Fibroblast of gingiva (primary cell): ENCODE measurements at places on chromosomes 1 and 21.

DNA sequence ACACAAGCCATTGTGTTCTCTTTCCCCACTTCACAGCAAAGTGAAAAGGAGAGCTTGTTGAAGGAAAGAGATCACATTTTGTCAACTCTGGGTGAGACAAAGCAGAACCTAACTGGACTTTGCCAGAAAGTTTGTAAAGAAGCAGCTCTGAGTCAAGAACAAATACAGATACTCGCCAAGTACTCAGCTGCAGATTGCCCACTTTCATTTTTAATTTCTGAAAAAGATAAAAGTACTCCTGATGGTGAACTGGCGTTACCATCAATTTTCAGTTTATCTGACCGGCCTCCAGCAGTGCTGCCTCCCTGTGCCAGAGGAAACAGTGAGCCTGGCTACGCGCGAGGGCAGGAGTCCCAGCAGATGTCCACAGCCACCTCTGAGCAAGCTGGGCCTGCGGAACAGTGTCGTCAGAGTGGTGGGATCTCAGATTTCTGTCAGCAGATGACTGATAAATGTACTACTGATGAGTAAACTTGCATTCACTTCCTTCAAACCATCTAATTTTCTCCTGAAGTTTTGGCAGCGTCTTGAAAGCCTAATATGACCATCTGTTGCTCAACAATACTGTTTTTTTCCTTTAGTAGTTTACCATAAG is 43.7 kb downstream of the BACH1 start:
- peak; percentile 95 for DNase-seq

DNA sequence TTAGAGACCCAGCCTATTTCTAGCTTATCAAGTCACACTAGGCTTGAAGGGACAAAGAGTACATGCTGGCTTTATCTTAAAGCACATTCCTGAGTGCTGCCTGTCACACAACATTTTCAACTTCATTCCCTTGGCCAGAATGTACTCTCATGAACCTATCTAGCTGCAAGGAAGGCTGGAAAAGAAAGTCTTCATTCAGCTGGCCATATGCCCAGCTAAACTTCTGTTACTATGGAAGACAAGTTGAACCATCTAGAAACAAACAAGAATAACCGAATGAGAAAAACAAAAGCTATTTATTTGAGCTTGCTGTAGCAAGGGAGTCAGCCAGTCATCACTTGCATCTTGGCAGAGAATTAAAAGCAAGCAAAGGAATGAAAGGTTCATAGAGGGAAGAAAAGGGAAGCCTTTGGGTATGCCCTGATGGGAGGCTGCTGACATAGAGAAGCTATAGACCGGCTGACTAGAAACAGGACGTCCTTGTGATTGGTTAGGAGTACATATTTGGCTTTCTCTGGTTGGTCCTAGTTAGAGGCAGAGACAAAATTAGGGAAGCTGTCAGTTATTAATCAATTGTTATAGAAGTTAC is 108.4 kb downstream of the NEK7 start:
- DNase-seq = no peak

GRCh38 chr1:201359031-201359872 is 18.2 kb downstream of the TNNT2 start:
- DNase-seq = no peak

- no peak for DNase-seq
These were observed 541.0 kb upstream of the ZRANB2 start for GRCh38 chr1:71621785-71622184.

DNA sequence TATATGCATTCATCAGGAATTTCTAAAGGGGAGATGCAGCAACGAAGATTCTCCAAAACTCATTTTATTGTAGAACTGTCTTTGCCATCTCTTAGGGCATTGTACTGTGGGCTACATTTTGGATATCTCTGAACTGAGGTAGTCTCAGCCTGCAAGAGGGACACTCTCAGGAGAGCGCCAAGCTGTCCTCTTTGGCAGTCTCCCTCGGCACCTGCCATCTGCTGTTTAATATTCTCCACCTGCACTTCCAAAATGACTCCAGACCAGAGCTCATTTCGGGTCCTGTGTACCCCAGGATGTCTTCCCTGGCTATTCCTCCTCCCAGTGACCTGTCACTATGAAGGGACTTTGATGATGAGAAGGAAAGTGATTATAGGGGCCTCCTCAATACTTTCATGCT is 356.3 kb upstream of the C1orf174 start:
- DNase-seq = no peak

DNA sequence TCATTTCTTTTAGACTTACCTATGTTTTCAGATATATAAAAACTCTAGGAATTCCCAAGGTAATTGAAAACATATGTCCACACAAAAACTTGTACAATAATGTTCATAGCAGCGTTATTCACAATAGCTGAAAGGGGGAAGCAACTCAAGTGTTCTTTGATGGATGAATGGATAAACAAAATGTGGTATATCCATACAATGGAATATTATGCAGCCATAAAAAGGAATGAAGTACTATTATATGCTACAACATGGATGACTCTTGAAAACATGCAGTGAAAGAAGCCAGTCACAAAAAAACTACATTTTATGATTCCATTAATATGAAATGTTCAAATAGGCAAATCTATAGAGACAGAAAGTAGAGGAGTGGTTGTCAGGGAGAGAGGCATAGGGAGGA is 62.2 kb upstream of the WDR26 start:
- no peak for DNase-seq

DNA sequence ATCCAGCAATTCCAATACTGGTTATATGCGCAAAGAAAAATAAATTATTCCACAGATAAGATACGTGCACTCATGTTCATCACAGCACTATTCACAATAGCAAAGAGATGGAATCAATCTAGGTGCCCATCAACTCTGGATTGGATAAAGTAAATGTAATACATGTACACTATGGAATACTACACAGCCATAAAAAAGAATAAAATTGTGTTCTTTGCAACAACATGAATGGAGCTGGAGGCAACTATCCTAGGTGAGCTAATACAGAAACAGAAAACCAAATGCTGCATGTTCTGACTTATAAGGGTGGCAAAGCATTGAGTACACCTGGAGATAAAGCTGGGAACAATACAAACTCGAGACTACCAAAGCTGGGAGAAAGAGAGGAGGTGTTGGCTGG is 787.3 kb downstream of the KCNT2 start:
- DNase-seq = no peak

- no peak for DNase-seq
These were observed at the start of gene LAPTM5 for GRCh38 chr1:30757352-30758120. LAPTM5 (minus strand) TSS chr1:30757774; CDS start chr1:30757745, 29 bp downstream.

- no peak for DNase-seq
These were observed 206.2 kb downstream of the GREM2 start for GRCh38 chr1:240405751-240406150.

DNA sequence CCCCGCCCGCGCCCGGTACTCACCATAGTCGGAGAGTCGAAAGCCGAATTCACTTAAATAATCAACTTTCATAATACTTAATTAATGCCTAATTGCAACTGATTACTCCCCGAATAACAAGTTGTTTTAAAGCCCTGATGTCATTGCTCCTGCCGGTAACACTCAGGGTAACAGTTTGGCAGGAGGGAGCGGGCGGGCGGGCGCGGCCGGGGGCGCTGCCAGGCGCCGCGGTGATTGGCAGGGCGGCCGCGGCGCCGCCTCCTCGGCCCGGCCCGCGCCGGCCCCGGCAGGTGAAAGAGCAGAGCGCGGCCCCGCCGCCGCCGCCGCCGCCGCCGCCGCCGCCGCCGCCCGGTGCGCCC is 102.2 kb downstream of the CASZ1 start:
- DNase-seq = no peak

- no peak for DNase-seq
These were observed 39.3 kb downstream of the VWA5B1 start for GRCh38 chr1:20329793-20330542.

- no peak for DNase-seq
These were observed 128.3 kb downstream of the MACF1 start for GRCh38 chr1:39332828-39333227.

DNA sequence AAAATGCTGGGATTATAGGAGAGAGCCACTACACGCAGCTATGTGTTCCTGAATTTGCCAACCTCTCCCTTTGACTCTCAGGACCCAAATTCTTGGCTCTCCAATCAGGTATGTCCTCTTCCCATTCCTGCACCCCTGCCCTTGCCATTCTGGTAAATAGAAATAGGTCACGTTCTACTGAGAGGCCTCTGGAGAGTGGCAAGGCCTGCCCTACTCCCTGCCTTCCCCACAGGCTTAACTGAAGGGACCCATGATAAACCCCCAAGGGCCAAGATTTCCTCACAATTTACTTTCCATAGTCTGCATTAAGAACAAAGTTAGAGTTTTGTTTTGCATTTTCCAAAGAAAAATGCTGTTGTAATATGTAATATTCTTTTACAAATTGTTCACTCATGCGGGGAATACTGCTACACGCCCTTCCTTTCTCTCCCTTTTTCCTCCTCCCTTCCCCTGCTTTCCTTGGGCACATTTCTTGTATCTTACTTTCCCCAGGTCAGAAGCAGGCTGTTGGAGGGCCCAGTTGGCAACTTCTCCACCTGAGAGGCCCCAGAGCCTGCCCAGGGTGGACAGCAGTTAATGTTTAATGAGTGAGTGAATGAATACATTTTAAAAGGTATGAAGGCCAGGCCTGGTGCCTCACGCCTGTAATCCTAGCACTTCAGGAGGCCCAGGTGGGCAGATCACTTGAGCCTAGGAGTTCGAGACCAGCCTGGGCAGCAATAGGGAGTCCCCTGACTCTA is 33.9 kb upstream of the PUM1 start:
- no peak for DNase-seq

DNA sequence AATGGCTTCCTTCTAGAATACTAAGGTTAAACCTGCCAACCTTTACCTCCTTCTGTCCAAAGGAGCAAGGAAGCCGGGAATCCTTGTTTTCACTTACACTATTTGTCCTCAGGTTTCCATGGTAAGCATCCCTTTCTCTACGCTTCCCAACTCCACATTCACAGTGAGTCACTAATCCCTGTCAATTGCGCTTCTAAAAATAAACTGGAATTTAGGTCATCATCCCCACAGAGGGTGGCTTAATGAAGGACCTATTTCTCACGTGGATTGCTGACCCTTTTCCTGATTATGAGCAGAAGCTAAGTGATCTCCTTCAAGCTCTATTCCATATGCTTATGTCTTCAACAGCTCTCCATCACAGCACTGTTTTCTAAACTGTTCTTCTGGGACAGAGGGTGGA is 39.9 kb upstream of the ABCA4 start:
- peak; percentile 73 for DNase-seq

GRCh38 chr1:18828224-18828623 is 31.2 kb downstream of the TAS1R2 start:
- no peak for DNase-seq

GRCh38 chr1:45979074-45979777 is 153.2 kb downstream of the PIK3R3 start:
- no peak for DNase-seq

DNA sequence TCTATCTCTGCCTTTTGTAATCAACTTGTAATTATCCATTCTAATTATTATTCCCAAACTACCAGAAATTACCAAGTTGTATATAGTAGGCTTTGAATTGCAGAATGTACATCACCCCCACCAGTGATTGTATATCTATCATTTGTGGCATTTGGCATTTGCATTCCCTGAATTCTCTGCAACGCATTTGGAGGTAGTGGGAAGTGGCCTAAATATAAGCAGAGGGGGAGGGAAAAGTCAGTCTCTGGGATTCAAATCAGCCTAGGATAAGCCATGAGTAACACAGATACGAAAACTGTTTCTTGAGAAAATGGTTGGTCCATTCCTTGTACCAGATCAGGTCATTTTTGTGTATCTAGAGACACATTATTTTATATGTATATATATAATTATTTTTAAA is 20.7 kb downstream of the DDX20 start:
- DNase-seq = no peak

- DNase-seq = no peak
These were observed 17.7 kb upstream of the ZSCAN20 start for GRCh38 chr1:33454646-33455282.

GRCh38 chr1:153422450-153423068 is 6.2 kb downstream of the S100A7A start:
- peak; percentile 34 for DNase-seq

- peak; percentile 66 for DNase-seq
These were observed at the start of gene SCP2 for GRCh38 chr1:52927212-52928014. SCP2 (plus strand) TSS chr1:52927276; CDS start chr1:52927397, 121 bp downstream.

DNA sequence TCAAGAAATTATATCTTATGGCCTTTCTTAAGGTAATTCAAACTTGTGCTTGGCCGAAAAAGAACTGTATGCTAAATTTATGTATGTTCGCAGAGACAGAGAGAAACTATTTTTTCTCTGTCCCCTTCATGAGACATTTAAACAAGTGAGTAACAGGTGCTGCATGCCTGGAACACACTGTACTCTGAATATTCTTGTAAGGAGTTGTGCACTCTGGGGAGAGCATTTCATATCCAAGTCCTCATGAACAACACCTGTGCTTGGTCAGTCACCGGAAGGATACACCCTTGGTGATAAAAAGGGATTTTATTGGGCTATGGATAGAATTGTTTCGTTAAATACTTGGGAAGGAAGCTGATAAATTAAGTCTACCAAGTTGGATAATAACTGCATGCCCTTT is 220.8 kb upstream of the NRIP1 start:
- DNase-seq = no peak

- no peak for DNase-seq
These were observed 234.8 kb upstream of the FMN2 start for GRCh38 chr1:239856924-239857323.

GRCh38 chr1:51630393-51630792 is 13.5 kb downstream of the OSBPL9 start:
- DNase-seq = no peak

DNA sequence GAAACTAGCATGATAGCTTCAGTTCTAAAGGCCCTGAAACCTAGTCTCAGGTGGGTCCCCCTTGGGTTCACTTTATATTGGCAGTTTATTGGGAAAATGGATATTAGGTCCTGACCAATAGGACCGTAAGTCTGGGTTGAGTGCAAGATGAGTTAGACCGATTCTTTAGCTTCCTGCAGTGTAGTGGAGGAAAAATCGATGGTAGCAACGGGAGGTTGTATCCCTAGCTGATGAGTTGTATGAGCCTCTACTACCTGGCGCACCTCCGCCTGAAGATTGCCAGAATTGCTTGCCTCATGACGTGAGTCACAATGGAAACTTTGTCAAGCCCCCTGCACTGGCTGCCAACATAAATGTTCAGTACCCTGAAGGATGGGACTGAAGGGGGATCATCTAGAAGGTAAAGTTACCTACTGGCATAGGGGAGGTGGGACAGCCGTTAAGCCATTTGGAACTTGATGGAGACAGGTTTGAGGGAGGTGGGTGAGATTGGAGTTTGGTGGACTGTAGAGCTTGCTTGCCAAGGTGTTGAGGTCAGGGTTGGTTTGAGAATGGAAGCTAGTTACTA is 3.9 kb downstream of the RCC1 start:
- peak; percentile 24 for DNase-seq

DNA sequence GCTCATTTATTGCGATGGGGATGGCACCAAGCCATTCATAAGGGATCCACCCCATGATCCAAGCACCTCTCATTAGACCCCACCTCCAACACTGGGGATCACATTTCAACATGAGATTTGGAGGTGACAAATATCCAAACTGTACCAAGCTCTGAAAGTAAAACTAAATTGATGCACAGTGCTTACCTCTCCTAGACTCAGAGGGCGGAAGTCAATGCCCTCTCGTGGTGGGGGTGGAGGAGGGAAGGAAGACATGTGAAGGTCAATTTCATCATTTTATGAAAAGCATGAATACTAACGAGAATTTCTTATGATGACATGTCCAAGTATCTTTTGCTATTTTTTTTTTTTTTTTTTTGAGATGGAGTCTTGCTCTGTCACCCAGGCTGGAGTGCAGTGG is 120.0 kb downstream of the PGBD5 start:
- DNase-seq = no peak
